SIG-M5 (cell line): ENCODE measurements at places on chromosomes 1 and 21.
A peak's percentile ranks its signal among the peaks of the same experiment; 100 is the strongest.

DNA sequence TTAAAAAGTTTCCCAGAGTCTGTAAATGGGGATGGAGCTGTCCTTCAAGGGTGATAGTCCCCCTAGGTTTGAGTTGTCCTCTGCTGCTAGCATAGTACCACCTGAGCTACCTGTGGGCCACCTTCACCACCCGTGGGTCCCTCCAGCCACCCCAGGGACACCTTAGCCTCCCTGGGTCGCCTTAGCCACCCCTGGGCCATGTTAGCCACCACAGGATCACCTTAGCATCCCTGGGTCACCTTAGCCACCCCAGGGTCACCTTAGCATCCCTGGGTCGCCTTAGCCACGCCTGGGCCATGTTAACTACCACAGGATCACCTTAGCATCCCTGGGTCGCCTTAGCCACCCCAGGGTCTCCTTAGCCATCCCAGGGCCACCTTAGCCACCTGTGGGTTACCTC, 67.1 kb downstream of the ADARB1 start:
- DNase-seq = no peak

- no peak for DNase-seq
Observed at GRCh38 chr1:116365353-116365780, 7.7 kb upstream of the ATP1A1 start.

- no peak for DNase-seq
Observed at GRCh38 chr1:10918531-10918930, 93.9 kb upstream of the TARDBP start.

GRCh38 chr21:45465611-45466329, 60.8 kb downstream of the COL18A1 start:
- no peak for DNase-seq

- DNase-seq = no peak
Observed at GRCh38 chr1:17196496-17197185, 8.3 kb upstream of the PADI1 start.

DNA sequence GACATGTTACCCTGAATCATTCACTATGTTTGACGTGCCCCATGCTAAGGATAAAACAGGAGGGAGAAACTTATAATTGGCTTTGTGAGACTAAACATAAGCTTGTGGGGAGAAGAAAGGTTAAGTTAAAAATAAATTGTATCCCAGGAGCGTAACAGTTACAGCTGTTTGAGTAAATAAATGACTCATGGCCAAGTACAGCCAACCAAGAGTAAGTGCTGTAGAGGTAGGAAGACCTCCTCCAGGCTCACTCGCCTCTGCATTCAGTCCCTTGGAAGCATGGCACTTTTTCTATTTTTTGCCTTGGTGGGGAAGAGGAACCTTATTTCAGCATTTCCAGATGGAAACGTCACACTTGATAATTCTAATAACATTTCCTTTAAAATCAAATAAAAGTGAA, 116.5 kb downstream of the ZP4 start:
- no peak for DNase-seq

GRCh38 chr1:182600745-182601415, 3.3 kb downstream of the RGS16 start:
- no peak for DNase-seq

GRCh38 chr1:89681045-89681729, 48.3 kb downstream of the LRRC8C start:
- no peak for DNase-seq

DNA sequence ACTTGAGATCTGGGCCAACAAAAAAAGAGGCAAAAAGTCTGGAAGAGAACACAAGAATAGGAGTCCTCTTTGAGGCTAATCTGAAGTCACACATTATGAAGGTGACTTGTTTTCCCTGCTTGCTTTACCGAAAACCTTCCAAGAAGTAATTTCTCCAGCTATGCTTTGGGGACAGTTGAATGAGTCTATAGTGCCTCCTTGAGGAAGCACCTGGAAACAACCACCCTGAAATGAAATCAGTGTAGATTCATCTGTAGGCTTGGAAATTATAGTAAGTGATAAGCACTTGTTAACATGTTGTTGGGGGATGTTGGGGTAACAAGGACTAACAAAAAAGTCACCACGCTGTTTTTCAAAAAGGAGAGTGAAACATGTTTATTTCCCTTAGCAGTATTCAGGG, 23.4 kb upstream of the RPTN start:
- DNase-seq = no peak

DNA sequence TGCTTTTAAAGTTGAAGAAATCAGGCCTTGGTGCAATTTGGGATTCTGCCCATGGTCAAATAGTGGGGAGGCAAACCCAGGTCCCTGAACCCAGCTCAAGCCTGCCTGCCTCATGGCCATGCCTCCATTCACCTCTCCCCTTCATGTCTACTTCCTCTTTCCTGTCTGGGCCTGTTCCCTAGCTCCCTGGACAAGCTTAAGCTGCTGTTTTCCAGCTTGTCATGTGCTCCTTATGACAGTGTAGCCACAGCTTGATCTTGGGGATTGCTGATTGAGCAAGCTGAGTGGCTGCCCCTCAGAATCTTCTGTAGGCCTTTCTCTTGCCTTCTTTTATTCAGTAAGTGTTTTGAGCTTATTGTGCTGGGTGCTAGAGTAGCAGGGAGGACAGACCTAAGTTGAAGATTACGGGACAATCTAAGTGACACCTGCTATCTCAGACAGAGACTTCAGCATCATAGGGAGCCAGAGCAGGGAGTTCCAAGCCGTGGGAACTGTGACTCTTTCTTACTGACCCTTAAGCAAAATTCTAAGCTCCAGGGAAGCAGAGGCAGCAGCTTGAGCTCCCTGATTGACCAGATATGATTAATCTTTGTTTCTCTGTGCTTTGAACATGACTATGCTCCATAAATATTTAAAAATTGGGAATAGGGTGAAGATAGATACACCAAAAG, 520 bp upstream of the MR1 start:
- DNase-seq = peak; percentile 49

DNA sequence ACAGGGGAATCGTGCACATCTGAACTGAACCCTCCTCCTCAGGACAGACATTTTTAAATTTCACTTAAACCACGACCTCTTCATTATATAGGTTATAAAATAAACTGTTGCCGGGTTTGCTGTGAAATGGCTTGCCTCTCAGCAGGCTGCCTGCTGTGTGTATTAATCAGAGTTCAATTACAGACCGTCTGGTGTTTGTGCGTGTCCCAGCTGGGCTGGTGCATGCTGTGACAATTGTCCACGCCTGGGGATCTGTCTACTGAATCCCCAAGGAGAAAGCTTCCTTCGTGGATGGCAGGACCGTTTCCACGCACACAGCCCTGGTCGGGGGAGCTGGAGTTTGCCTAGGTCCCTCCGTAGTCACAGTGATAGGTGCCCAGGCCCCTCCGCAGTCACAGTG, 13.4 kb upstream of the AGPAT3 start:
- no peak for DNase-seq

DNA sequence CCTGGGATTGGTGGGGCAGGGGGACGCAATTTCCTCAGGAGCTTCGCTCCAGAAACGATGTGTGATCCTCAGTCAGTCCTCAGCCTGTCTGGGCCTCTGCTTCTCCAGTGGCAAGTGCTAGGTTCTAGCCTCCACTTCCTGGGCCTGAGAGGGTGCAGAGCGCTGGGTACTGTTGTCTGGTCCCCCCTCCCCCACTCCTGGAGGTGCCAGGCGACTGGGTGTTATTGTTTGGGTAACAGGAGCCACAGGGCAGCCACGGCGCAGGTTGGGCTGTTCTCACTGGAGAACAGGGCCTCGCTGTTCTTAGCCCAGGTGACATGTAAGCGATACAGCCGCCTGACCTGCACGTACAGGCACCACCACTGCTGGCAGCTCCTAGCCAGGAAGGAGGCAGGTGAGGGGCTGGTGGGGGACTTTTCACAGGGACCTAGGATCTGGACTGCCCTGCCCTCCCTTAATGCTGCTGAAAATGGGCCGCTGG, 2.1 kb downstream of the RPS6KA1 start:
- DNase-seq = no peak

GRCh38 chr1:27126391-27126790, 28.5 kb downstream of the SLC9A1 start:
- DNase-seq = no peak

- DNase-seq = no peak
Observed at GRCh38 chr1:45516465-45516864, 5.2 kb downstream of the PRDX1 start.

DNA sequence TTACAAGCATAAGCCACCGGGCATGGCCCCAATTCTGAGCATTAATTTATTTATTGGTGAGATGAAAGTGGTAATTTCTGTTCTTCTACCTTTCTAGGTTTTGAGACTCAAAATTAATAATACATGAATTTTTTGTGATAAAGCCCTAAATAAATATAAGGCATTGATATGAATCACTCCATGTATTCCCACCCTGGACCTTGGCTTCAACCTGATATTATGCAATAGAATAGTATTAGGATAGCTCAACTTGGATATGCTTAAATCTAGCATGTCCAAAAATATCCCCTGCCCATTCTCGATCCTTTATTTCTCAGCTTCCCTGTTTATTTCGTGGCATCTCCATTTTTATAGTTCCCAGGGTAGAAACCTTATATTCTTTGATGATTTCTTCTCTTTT, 2.5 kb downstream of the AGL start:
- DNase-seq = no peak

- DNase-seq = no peak
Observed at GRCh38 chr1:42952303-42953001, 6.2 kb downstream of the SLC2A1 start.

DNA sequence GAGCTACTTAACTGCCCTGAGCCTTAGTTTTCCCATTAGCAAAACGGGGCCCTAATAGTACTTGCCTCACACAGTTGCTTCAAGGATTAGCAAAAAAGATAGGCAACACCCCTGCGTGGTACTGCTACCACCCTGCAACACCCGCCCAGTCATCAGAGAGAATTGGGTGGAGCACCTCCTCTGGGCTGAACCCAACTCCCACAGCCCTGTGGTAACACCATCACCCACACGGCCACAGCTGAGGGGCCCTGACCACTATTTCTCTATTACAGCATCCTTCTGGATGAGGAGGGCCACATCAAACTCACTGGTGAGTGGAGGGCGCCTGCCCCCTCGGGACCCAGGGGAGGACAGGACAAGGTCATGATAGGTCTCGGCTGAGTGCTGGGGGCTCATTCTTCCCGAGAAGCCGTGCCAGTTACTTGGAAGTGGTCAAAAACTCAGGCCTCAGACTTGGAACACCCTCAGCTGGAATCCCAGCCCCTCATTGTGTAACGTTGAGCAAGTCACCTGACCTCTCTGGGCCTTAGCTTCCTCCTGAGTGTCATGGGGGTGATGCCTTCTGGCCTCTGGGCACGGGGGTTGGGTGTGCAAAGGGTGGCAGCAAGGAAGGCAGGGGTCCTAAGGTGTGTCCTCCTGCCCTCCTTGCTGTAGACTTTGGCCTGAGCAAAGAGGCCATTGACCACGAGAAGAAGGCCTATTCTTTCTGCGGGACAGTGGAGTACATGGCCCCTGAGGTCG, 24.6 kb downstream of the RPS6KA1 start:
- DNase-seq = no peak

- DNase-seq = no peak
Observed at GRCh38 chr1:71561206-71561605, 480.4 kb upstream of the ZRANB2 start.

GRCh38 chr1:93976711-93977597, 67.7 kb upstream of the GCLM start:
- DNase-seq = no peak

GRCh38 chr1:226577401-226578180, 29.0 kb downstream of the STUM start:
- DNase-seq = no peak

DNA sequence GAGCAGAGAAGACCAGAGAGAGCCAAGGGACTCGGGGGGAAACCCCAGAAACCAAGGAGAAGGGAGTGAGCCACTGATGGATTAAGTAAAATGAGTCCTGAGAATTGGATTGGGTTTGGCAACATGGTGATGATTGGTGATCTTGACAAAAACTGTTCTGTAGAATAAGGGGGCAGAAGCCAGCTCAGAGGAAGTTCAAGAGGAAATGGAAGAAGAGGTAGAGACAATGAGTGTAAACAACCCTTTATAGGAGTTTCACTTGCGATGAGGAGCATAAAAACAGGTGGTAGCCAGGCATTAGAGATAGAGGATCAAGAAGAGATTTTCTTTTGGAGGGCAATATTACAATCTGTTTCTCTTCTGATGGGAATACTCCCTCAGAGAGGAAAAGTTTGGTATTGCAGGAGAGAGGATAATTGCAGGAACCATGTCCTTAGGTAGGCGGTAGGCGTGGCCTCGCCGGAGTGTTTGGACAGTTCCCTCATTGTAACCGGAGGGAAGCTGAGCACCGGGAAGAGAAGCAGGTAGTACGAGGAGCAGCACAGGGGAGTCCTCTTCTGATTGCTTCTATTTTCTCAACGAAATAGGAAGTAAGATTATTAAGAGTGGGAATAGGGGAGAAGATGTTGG, 68.4 kb upstream of the TENT5C start:
- no peak for DNase-seq

- DNase-seq = no peak
Observed at GRCh38 chr1:34415140-34415539, 238.4 kb downstream of the C1orf94 start.

- DNase-seq = no peak
Observed at GRCh38 chr21:27838573-27838972, 871.7 kb upstream of the ADAMTS5 start.

GRCh38 chr1:94323311-94324177, 86.2 kb upstream of the ARHGAP29 start:
- no peak for DNase-seq

DNA sequence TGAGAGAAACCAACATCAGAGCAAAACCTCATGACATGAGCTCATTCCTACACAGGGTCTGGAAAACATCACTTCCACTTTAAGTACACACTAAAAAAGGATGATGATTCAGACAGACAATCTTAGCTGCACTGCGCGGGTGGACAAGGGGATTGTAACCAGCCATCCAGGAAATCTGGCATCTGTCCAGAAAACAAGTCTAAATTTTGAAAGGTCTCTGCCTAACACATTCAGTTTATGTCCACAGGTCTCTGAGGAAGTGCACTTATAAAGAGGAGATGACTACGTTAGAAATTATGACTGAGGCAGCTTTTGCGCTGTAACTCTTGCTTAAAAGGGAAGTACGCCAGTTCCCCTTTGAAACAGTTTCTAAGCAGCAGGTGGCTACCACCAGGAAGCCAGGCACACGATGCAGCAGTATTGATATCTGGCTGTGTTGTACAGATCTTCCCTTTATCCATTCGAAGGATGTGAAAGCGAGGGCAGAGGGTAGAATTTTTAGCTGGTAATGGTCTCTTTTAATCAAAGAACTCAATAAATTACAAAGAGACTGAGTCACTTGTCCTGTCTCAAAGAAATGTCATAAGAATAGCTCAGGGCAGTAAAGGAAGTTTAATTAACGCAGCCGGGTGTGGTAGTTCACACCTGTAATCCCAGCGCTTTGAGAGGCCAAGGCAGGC, 128.0 kb downstream of the SETD4 start:
- DNase-seq = peak; percentile 100

DNA sequence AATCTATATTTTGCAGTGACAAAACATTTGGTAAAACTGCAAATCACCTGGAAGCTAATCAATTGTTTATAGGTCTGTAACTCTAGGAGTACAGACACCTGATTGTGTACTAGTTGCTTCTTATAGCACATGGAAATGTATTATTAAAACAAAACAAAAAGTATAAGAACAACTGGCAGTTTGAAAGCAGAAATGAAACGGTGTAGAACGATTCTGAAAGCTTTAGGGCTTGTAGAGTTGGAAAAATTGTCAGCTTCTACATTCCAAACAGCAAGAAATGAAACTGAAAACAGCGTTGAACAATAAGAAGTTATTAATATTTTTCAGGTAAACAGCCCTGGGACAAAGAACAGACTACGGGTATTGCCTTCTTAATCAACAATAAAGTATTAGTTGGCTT, 273.3 kb downstream of the OLFM3 start:
- no peak for DNase-seq
